GM19239 (cell line): ENCODE measurements at places on chromosomes 1 and 21.
A peak's percentile ranks its signal among the peaks of the same experiment; 100 is the strongest.

GRCh38 chr1:236994450-236994849, 9.8 kb downstream of the MT1HL1 start:
- no peak for DNase-seq

DNA sequence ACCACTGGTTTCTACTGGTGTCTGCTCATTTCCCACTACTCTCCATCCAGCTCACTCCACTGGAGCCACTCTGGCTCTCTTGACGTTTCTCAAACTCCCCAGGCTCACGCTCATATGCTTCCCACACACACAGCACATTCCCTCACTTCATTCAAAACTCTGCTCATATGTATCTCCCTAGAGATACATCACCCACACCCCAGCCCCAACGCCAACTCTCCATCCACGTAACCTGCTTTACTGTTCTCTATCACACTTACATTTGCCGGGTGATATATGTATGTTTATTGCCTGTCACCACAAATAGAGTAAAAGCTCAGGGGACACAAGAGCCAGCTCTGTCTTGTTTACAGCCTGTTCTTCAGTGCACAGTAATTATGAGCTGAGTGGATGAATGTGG, 22.2 kb downstream of the EBNA1BP2 start:
- DNase-seq: no peak

GRCh38 chr1:84086189-84086588, 57.9 kb upstream of the PRKACB start:
- no peak for DNase-seq

DNA sequence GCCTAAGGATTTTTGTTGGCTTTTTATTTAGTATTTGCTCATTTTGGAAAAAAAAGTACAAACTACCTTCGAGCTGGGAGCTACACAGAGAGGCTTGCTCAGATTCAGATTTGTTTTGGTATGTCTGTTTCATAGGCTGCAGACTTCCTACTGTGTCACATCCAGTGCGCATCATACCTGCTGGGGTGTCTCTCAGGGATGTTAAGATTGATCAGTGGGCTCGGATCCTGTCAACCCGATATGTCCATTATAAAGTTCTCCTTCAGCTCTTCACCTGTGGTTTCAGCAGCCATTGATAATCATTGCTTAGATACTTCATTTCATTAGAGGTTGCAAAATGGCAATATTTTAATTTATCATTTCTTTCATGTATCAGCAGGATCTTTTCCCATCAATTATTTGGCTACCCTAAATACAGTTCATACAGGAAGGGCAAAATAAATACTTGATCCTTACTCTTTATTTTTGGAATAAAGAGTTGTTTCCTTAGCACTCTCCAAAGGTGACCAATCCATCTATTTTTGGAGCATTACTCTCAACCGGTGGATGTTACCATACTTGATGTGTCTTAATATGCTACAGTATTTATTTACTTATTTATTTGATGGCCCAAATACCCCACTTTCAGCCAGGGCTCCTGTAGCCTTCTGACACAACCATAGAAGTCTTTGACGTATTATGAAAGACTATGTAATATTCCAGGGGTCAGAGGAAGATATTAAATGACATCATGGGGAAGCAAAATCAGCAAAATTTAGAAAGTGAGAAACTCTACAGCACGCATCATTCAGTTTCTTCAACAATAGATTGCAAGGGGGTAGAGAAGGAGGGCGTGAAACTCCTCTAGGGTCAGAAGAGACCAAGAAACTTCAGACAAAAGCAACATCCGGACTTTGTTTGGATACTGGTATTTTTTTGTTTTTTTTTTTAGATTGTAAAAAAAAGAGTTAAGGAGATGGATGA, 55.3 kb upstream of the HNRNPU start:
- DNase-seq: no peak

DNA sequence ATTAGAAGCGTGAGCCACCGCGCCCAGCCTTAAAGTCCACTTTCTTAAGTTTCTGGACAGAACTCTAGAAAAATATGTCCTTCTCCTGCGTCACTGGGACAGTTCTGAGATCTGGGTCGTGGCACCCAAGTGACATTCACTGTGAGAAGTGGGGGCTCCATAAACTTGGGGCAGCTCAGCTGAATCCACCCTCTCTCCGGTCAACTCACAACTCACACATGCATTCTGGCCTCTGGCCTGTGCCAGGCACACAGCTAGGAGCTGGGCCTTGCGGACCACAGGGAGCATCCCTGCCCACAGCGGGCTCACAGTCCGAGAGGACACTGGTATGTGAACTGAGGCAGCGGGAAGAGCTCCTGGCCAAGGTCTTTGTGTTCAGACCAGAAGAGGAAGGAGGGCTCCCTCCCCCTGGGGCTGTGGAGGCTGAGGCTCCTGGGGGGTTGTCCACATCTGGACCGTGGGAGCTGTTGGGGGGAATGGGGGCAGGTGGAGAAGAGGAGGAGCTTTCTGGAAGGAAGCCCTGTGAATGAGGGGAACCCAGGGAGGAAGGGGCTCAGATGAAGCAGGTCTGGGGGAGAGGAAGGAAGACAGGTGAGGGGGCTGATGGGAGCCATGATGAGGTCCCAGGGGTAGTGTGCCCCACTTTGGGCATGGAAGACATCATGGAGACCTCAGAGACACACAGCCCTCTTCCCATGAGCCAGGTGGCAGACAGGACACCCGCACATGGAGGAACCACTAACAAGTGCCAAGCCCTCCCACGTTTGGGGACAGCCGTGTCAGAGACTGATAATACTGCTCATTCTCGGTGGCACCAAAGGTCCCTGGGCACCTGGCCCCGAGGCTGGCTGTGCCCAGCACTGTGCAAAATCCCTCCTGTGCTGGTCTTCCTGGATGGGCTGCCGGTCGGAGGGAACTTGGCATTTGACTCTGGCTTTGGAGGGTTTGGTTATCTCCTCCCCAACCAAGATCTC, 191.0 kb upstream of the VAMP3 start:
- no peak for DNase-seq

DNA sequence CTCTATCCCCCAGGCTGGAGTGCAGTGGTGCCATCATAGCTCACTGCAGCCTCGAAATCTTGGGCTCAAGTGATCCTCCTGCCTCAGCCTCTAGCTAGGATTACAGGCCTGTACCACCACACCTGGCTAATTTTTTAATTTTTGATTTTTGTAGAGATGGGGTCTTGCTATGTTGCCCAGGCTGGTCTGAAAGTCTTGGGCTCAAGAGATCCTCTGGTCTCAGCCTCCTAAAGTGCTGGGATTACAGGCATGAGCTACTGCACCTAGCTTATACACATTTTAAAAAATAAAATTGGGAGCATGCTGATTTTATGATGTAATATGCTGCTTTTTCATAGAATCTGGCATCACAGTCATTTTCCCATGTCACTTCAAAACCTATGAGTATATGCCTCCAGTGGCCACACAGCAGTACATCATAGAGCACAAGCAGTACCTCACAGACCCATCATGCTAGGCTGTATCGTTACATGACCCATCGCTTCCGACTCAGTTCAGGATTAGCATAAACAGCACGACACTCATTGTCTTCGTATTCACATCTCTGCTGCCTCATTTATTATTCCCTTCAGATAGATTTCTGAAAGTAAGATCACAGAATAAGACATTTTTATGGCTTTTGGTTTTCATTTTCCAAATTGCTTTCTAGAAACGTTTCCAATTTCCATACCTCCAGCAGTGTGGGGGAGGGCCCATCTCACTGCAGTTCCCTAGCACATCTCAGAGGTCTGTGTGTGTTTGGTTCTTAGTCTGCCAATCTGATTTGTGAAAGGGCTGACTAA, 35.9 kb upstream of the CCSAP start:
- no peak for DNase-seq

GRCh38 chr1:14773396-14774025, 175.0 kb downstream of the KAZN start:
- no peak for DNase-seq

DNA sequence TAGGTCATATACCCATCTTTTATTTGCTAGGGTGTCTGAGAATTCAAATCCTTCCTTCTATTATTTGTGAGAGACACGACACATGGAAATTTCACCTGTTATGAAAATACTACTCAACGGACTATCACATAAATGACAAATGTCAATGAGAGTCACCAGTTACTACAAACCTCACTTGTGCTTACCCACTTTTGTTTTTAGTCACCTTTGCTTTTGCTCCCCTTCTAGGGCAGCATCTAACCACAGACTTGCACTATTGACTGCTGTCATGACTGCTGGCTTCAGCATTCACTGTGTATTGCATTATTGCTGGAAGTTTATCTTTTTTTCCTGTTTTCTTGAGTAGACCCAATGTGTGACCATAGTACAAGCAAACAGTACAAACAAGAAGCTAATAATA, 1048.0 kb downstream of the PLA2G4A start:
- no peak for DNase-seq

DNA sequence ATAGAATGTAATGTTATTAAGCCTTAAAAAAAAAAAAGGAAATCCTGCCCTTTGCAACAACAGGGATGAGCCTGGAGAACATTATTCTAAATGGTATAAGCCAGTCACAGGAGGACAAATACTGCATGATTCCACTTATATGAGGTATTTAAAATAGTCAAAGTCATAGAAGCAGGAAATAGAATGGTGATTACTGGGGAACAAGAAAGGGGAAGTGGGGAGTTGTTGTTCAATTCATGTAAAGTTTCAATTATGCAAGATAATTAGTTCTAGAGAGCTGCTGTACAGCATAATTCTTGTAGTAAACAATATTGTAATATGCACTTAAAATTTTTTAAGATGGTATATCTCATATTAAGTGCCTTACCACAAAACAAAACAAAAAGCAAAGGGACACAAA, 13.2 kb downstream of the FCER1A start:
- DNase-seq: no peak

GRCh38 chr21:41066086-41066938, 101.6 kb upstream of the BACE2 start:
- DNase-seq: no peak

GRCh38 chr1:78687914-78688313, 38.3 kb downstream of the IFI44 start:
- no peak for DNase-seq

GRCh38 chr1:17994046-17994445, 113.6 kb upstream of the IGSF21 start:
- no peak for DNase-seq

- no peak for DNase-seq
Measured at GRCh38 chr1:93143136-93143535, 37.1 kb downstream of the TMED5 start.

GRCh38 chr1:41528726-41529605, 44.5 kb upstream of the EDN2 start:
- no peak for DNase-seq

DNA sequence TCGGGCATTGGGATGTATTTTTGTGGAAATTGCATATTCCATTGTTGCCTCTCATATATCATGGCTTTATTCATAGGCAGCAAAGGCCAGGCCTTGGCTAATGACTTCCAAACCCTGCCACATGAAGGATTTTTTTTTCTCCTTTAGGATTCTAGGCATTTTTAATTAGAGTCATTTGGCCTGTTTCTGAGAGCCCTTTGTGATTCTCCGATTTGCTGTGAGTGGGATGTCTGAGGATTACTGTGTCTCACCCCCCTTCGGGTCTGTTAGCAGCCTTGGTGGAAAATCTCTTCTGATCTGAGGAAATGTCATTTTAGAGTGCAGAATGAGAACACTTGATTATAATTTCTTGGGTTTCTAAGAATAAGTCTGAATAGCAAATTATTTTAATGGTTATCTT, 253.5 kb downstream of the NTNG1 start:
- DNase-seq: no peak

GRCh38 chr1:228795596-228795995, 60.3 kb downstream of the RHOU start:
- no peak for DNase-seq

GRCh38 chr1:204564835-204565234, 48.6 kb downstream of the MDM4 start:
- peak; percentile 73 for DNase-seq

- DNase-seq: no peak
Measured at GRCh38 chr1:1116701-1117468, 996 bp upstream of the C1orf159 start.

GRCh38 chr21:31194510-31195293, 149.4 kb downstream of the TIAM1 start:
- DNase-seq: no peak

DNA sequence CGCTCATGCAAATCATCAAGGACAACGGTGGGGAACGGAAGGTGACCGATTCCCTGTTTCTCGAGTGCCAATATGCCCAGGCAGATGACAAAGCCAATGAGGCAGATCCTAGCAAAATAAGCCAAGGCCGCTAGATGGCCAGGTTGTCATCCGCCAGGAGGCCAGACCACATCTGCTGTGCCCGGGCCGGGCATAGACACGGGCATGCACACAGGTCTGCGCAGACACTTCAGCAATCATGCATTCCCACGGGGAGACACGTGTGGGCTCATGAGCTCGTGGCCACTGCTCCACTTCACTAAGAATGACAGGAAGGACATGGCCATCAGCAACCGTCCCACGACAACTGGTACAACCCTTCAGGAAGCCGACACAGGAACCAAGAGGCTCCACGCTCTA, 23.4 kb downstream of the WDR4 start:
- no peak for DNase-seq

DNA sequence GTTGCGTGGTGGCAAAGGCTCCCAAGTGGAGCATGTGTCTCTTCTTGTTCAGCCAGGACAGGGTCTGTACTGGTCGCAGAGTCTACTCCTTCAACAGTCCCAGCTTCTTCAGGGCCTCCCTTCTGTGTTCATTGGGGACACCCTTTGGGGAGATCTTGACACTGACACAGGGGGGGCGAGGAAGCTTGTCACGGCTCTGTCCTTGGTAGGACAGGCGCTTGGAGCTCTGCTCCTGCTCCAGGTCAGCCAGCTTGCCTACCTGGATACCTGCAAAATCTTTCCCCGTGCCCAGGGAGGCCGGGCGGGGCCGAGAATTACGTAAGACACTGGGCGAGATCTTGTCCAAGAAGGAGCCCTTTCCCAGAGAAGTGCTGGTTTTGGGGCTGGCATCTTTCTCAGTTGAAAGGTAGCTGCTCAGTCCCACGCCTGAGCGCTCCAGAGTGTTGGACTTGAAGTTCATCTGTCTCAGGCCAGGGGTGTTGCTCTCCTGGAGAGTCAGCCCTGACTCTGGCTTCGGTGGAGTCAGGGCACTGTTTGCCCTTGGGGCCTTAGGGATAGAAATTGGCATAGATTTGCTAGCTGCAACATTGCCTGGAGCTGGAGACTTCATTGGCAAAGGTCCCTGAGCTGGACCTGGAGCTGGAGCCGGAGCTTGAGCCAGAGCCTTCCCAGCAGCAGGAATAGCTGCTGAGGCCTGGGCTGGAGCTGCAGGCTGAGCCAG, 10.5 kb downstream of the C1orf116 start:
- no peak for DNase-seq

DNA sequence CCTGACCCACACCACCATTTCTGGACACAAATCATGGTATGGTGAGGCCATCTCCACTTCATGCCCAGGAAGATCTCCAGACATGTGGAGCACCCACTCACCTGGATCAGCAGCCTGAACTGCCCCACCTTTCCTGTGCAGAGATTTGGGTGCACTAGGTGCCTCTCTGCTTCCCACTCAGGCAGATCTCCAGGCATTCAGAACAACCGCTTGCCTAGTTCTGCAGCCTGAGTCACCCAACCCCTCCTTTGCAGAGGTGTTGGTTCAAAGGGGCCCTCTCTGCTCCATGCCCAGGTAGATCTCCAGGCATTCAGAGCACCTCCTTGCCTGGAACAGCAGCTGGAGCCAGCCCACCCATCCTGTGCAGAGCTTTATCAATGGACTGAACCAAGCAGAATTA, 620.8 kb downstream of the LRRIQ3 start:
- no peak for DNase-seq
